ENCODE measurements at places on chromosomes 5 and 9. TPM values are rescaled to one million over a fixed set of nuclear protein-coding genes. Genes with fewer than 3 reads are reported as not detected.

DNA sequence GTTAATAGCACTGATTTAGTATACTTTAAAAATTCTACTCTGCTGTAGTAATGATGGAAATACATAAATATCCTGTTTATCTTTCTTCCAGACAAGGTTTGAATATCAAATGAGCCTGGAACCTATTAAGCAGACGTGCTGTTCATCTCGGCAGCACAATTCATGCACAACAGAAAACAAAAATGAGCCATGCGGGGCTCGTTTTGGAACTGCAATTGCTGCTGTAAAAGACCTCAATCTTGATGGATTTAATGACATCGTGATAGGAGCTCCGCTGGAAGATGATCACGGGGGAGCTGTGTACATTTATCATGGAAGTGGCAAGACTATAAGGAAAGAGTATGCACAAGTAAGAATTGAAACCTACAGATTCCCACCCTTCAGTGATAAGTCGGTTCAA is 79.1 kb upstream of the ITGA2 start:
- DNase-seq, result no peak

DNA sequence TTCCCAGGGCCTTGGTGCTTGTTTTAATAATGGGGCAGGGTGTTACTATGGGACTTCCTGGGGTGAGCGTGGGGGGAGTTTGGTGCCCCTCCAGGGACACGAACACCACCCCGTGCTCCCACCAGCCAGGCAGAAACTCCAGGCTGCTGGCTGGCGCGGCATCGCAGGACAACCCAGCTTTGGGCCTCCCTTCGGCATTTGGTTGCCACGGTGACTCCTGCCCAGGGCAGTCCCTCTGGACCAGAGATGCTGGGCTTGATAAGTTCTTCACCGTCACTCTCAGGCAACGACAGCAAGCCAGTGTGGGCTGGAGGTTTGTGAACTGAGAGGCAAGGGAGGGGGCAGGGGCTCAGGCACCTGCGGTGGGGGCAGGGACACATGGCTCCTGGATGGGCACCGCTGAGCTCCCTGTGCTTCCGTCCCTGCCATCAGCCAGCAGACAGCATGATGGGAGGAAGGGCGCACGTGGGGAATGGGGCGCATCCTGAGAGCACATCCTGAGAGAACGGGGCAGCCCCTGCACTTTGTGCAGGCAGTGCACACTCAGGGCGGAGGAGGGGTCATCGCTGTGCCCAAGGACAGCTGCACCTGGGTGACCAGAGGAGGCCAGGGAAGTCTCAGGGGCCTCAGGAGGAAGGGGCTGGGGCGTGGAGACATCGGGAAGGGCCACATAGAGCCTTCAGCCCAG is 116.4 kb downstream of the RXRA start:
- DNase-seq, result no peak

GRCh38 chr5:122259995-122260394 is 52.0 kb upstream of the SNCAIP start:
- no peak for DNase-seq

Gene MARCOL
- polyA plus RNA-seq, result not detected

Gene ORM2
- not detected for polyA plus RNA-seq

GRCh38 chr5:147442224-147442623 is 67.6 kb downstream of the DPYSL3 start:
- DNase-seq, result no peak

DNA sequence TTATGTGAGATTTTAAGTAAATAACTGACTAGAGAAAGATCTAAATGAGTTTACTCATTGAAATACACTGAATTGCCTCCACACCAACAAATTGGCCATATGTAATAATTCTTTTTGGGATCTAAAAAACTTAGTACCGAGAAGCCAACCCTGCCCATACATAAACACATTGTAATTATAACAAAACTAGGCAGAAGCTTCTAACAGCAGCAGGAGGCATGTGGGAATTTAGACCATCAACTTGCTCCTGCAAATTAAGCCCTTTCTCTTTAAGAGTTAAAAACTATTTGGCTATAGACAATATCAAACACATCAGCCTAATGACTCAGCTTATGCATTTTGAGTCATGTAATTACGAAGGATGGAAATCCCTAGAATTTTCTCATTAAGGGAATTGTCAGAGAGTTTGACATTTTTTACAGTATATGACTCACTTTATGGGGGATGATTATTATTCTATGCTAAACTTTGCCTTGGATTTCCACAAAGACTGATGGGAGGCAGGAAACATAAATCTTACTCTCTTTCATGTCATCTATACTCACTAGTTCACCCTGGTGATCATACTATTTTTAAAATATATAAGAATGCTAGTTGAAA is 1.0 kb downstream of the IL7R start:
- DNase-seq, result no peak

Gene NLN
- polyA plus RNA-seq, result 33.9 TPM

DNA sequence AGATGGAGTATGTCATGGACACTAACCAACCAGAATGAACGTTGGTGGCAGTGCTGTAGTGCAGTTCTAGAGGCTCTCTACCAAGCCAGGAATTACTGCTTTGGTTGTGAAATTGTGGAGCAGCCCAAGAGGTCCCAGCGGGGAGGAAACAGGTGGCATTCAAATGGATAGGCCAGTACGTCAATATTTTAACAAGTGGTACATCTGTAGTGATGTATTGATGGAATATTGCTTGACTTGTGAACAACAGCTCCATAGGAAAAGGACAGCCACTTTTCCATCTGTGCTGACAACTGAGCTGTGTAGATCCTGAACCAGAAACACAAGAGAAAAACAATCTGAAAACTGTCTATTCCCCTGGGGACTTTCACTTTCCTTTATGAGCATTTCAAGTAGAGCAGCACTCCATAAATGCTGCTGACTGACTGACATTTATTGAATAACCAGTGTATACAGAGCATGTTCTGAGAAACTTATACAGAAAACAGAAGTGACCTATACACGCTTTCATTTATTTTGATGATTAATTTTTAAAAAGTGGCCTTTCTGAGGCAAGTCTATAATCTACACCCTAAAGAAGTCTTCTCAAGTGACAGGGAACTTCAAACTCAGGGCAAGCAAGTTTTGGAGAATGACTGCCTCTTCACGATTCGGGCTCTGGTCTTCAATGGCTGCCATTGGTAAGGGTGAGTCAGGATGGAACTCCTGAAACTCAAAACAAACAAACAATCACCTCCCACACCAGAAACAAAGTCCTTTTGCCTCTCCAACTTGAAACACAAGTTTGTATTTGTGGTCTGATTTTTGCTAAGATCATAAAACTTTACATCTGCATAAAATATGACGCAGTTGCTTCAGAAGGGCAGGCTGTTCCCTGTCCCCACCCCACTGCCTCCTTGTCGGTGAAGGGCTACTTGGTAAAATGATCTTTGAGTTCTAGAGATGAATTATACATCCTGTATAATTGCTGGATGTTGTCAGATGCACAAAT is 362.4 kb downstream of the NDUFS4 start:
- no peak for DNase-seq

DNA sequence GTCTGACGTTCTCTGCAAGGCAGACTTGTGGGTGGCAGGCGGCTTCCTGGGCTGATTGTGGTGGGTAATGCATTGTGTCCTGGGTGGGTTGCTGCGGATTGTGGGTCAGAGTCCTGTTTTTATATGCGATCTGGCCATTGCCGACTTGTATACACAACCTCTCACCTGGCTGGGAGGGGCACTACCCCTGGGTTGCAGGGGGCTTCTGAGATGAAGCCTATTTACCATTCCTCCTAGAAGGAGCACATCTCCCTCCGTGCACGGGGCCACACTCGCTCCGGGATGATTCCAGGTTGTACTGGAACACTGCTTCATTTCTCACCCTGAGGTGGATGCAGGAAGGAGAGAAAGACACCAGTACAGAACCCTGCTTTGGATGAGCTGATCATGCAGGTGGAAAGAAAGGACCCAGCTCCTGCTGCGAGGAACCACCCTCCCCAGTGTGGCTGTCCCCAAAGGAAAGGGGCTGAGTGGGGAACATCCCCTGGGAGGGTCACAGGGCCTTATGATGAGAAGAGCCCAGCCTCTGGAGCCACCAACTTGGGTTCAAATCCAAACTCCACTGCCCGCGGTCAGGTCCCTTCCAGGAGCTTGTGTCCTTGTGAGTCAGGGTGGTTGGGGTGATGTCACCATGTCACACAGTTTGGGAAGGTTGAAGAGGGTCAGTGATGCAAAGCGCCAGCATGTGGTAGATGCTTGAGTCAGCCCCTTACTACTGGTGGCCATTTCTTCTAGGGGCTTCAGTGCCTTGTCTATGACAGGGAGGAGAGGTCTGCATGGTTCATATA is 151.8 kb upstream of the COL5A1 start:
- no peak for DNase-seq

Gene GABBR2
- 4.7 TPM for polyA plus RNA-seq

- DNase-seq, result no peak
These were observed 272.6 kb downstream of the FANCC start for GRCh38 chr9:95044731-95045508.

Gene PLPPR1
- polyA plus RNA-seq, result 18.3 TPM

GRCh38 chr5:153618307-153618706 is 127.8 kb downstream of the GRIA1 start:
- no peak for DNase-seq

GRCh38 chr9:136760424-136760823 is 2.4 kb upstream of the LCN8 start:
- no peak for DNase-seq

- no peak for DNase-seq
These were observed 256.1 kb upstream of the IRX2 start for GRCh38 chr5:3007577-3007976.

DNA sequence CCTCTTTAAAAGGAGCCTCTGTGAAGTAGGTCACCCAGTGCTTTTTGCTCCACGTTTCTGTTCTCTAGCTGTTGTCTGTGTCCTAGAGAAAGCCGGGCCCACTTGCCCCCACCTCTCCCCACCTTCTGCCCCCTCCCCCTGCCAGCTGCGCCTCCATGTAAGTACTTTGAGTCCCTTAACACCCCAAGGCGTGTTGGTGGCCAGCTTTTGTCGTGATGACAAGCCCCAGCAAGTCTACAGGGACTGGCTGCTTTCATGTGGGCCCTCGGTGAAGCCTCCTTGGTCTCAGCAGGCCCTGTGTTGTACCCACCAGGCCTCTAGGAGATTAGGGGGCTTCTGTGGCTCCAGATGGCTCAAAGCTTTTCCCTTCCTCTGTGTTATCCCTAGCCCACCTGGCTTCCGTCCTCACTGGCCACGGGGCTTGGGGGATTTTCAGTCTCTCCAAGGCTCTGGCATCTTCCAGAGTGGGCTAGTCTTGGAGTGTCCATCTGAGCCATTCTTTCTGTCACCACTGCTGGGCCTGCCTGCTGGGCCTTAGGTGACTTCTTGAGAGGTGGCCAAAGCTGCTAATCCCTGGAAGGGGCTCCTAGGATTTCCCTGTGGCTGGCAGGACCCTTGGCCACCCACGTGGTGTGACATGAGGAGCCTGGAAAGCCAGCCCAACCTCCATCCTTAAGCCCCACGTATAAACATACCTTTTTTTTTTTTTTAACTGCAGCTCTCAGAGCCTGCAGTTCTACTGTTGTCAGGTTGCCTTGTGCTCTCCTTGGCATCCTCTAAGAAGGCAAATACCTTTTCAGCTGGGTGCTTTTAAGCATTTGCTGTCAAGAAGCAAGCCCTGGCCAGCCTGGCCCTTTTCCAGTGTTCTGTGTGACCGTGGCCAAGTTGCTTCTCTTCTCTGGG is 1.1 kb upstream of the NDST1 start:
- no peak for DNase-seq

- no peak for DNase-seq
These were observed 26.6 kb downstream of the NR5A1 start for GRCh38 chr9:124480621-124480981.

DNA sequence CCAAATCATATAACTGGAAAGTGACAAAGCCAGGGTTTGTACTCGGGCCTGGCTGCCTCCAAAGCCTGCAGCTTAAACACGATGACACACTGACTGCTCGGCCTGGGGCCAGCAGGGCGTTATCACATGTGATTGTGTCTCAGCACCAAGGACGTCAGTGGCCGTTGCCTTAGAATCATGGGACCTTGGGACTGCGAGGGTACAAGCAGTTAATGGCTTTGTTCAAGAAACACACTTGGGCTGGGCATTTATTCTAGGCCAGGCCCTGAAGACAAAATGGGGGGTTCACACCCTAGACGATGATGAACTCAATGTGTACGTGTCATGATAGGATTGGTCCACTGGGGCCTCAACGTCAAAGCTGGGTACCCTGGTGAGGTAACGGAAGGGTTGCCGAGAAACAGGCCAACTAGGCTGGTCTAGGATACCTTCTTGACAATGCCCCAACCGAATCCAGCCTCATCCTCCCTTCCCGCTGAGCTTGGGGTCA is 13.0 kb downstream of the SH3PXD2B start:
- DNase-seq, result no peak

DNA sequence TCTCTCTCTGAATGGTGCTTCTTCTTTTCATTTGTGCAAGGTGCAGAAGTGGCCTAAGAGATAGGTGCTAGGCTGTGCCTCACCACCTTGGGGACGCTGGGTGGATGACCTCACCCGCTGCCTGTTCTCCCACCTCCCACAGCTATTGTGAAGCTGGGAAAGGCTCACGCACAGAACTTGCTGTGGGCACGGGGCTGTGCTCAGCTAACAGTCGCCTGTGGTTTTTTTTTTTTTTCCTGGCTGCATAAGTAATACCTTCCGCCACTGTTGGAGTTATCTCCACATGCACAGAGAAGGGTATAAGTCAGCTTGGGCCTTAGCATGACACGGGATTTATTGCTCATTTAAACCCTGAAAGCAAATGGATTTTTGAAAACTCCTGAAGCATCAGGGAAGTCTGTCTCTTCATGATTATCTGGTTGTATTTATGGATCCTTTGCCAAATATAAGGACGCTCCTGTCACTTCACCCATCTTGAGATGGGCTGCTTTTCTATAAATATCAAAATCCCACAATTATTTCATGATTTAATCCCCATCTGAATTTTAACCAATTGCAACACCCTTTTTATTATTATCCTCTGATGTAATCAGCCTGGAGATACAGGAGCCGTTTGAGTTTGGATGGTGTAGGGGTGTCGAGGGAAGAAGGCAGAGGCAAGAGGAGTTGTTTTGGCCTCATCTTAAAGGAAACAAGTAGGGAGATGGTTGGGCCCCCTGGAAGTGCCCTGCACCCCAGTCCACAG is 9.0 kb downstream of the DBH start:
- DNase-seq, result no peak
